ENCODE measurements at places on chromosomes 11 and 22.

DNA sequence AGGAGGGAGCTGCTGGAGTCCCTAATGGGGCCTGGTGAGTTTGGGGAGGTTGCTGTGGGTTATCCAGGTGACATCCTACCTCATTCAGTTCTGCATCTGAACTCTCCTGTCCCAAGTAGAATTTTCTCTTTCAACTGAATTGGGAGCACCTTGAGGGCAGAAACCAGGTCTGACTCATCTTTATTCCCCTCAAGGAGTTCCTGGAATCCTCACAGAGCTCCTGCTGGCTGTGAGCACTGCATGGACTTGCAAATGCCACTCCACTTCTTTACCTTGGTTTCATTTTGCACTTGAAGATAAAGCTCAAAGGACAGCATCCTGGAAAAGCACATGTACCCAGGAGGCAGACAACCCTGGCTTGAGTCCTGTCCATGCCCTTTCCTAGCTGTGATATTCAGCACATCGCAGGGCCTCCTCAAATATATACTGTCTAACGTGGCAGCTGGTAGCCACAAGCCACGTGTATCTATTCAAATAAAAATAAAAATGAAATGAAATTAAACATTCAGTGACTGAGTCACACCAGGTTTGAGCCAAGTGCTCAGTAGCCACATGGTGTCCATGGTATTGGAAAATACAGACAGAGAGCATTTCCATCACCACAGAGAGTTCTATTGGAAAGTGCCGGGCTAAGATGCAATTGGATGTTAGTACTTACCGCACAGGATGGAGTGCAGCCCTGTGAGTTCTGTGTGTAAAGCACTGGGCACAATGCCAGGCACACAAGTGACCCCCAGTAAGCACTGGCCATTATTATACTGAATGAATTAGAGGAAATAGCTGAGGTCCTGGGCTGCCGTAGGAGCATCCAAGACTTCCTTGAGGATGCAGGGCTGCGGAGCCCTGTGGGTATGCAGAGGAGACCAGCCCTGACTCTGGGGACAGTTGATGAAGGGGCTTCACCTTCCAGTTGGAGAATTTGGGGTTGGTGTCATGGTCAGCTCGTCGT is 149.0 kb downstream of the PKNOX2 start:
- DNase-seq = no peak

- DNase-seq = no peak
Measured at GRCh38 chr11:65816696-65817095, 17.1 kb upstream of the SNX32 start.

- DNase-seq = no peak
Measured at GRCh38 chr11:1546077-1546535, 26.0 kb downstream of the DUSP8 start.

DNA sequence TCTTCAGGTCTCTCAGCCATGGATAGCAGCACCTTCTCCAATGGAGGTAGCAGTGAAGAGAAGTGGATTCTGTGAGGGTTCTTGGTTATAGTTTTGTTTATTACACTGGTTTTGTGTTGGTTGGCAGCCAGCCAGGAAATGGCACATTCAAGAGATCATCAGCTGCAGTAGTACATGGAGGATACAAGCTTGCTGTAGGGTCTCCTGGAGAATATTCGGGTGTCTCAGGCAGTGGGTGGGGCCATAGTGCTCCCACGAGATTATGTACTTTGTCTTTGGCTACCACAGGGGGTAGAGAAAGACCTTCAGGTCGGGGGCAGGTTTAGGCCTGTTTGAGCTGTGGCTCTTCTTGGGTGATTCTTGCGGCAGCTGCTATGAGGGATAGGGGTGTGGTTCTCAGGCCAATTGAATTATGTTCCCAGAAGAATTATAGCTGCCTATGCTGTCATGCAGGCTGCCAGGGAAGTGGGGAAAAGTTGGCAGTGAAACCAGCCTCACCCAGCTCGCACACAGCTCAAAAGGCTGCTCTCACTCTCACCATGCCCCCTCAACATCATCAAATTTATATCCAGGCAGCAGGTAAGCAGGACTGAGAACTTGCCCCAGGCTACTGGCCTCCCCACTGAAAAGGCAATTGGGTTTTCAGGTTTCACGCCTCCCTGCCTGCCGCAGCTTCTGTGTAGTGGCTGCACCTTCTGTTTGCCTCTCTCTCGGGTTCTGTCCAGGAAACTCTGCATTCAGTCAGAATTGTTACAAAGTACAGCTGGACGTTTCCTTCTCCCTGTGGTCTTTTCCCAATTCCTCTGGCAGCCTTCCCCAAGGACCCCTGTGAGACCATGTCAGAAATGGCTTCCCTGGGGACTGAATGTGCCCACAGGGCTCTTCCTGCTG is 435.5 kb downstream of the LUZP2 start:
- no peak for DNase-seq

- no peak for DNase-seq
Measured at GRCh38 chr11:100895449-100895848, 208.4 kb downstream of the ARHGAP42 start.

- DNase-seq = no peak
Measured at GRCh38 chr11:106327134-106327533, 249.7 kb downstream of the AASDHPPT start.

GRCh38 chr11:7591987-7592386 is 78.2 kb downstream of the PPFIBP2 start:
- DNase-seq = no peak

DNA sequence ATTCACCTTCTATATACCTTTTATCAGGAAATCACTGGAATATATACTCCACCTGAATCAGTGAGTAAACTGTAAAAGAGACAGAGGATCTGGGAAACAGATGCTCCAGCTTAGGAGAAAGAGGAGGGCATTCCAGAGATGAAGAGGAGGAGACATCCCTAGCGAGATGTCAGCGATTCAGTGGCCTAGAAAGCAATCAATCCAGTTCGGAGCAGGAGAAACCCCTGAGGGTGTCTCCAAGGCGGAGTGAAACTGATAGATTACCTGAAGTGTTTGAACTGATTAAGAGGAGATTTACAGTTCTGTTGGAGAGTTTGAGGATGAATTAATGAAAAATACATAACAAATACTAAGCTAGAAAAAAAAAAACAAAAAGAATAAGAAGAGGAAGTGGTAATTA is 24.5 kb upstream of the TNRC6B start:
- DNase-seq = no peak
